ENCODE measurements at places on chromosomes 3 and 15. TPM values are rescaled to one million over a fixed set of nuclear protein-coding genes. Genes with fewer than 3 reads are reported as not detected.

- no peak overlapping the region for H3K4me3 ChIP-seq
- no peaks in the 10 kb centered on the region for H3K36me3 ChIP-seq
- no peak overlapping the region for H3K27ac ChIP-seq
- H3K4me1 ChIP-seq: no peaks in the 10 kb centered on the region
Measured at GRCh38 chr3:59469948-59470723, 420.3 kb upstream of the CFAP20DC start.

DNA sequence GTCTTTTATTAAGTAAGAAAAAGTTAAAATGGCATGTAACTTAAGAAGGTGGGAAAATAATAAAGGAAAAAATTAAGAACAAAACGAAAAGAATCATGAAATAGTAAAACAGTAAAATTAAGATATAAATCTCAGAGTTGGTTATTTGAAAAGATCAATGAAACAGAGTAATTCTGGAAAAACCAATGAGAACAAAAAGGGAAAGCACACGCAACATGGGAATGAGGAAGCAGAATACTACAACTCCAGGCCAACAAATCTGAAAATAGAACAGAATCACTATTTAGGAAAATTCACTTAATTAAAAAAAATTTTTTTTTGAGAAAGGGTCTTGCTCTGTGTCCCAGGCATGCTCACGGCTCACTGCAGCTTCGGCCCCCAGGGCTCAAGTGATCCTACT is 30.7 kb downstream of the WHAMM start:
- H3K4me3 ChIP-seq: no peak overlapping the region
- H3K4me1 ChIP-seq: no peaks in the 10 kb centered on the region
- no peaks in the 10 kb centered on the region for H3K27me3 ChIP-seq
- no peak overlapping the region for H3K27ac ChIP-seq
- DNase-seq: no peak

The C15orf61 gene
- total RNA-seq: 7.4 TPM

The PRSS50 gene
- total RNA-seq: 0.20 TPM

DNA sequence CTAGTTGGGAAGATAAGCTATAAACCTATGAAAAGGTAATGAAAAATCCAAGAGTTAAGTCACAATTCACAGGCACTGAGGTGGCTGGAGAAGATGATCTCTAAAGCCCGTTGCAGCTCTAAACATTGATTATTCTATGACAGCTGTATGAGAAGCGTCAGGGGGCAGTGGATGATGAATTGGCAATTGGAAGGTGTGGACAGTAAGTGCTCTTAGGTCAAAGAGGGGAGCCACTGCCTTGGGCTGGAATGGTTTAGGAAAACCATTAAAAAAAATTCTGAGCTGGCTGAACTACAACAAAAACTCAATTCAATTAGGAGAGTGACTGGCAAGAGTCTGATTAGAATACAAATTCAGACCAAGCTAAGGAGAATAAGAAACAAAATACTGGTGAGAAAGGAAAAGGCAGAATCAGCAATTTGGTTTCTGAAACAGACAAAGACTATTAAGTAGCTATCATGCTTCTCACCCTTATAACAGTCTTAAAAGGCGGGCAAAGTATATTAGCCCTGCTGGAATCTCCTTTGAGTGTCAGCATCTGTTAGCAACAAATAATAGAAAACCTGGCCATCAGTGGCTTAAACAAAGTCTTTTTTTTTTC is 8.8 kb upstream of the NMD3 start:
- no peak for DNase-seq
- no peak overlapping the region for H3K27ac ChIP-seq
- no peak overlapping the region for H3K4me3 ChIP-seq
- no peaks in the 10 kb centered on the region for H3K36me3 ChIP-seq

DNA sequence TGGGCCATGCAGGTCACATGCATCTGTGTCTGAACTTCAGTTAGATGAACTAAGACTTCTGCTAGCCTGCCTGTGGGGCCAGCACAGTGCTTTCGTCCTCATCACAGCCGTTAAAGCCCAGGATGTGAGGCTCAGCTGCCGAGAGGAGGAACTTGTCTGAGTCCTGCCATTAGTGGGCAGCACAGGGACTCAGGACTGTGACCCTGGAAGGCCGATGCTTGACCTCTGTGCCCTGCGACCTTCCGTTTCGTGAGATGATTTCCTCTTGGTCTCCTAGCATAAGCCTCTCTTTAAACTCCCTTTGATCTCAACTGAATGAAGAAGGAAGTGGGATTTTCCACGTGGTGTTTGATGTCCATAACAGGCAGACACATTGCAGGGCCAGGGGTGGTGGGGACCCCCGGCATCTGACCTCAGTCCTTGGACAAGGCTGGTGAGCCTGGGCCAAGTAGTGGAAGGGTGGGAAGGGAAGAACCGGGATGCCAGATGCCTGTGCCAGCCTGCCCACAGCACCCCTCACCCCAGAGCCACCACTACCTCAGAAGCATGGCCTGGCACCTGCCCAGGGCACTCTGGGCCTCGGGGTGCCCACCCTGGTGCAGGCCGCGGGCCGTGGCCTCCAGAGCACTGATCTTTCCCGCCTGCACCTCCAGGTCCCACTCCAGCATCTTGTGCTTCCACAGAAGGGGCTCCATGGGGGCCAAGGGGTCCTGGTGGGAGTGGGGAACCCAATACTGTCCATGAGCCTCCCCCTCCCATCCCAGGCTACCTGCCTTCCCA is 21.6 kb downstream of the PLA2G4B start:
- no peaks in the 10 kb centered on the region for H3K4me1 ChIP-seq
- no peaks in the 10 kb centered on the region for H3K36me3 ChIP-seq
- no peak overlapping the region for H3K27ac ChIP-seq
- DNase-seq: no peak

GRCh38 chr3:122247825-122248185 is 64.3 kb downstream of the CASR start:
- no peak overlapping the region for H3K4me3 ChIP-seq
- no peak overlapping the region for H3K27ac ChIP-seq
- no peaks in the 10 kb centered on the region for H3K4me1 ChIP-seq
- no peaks in the 10 kb centered on the region for H3K27me3 ChIP-seq
- DNase-seq: no peak
- H3K36me3 ChIP-seq: no peaks in the 10 kb centered on the region

- no peak for DNase-seq
- no peak overlapping the region for H3K4me3 ChIP-seq
- no peaks in the 10 kb centered on the region for H3K4me1 ChIP-seq
- H3K27ac ChIP-seq: no peak overlapping the region
- H3K27me3 ChIP-seq: no peaks in the 10 kb centered on the region
Measured at GRCh38 chr3:146498002-146498736, 28.8 kb upstream of the PLSCR2 start.

The GRAMD2A gene
- total RNA-seq: 27.4 TPM

DNA sequence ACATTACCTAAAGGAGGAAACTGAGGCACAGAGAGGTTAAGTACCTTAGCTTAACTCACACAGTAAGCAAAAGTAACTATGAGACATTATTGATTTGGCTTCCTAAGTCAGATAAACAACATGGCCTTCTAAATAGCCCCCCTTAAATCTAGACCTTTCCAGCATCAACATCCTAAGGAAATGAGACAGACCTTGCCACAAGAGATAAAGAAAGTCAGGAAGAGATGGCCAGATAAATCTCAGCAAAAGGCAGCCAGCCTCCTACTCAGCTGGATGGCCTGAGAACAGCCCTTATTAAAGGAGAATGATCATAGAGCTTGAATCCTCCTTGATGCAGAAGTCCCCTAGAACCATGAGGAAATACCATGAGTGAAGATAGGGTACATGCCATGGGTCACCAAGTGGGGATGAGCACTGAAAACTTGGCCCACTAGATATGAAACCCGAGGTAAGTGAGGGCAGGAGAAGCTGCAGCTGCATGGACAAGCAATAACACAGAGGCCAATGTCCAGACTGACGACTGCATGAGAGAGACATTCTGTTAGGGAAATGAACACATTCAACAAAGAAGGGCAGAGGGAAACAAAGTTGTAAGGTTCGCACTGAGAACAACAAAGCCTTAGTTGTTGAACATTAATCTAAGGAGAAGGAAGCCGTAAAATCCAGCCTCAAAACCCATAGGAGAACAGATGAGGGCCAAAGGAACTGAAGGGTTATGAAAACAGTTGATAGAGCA is 69.6 kb downstream of the ZIC4 start:
- no peak for DNase-seq
- no peaks in the 10 kb centered on the region for H3K4me1 ChIP-seq
- no peak overlapping the region for H3K4me3 ChIP-seq

- no peaks in the 10 kb centered on the region for H3K27me3 ChIP-seq
- H3K4me1 ChIP-seq: peaks cover 41% of the 10 kb centered on the region
- peaks cover under 1% of the 10 kb centered on the region for H3K36me3 ChIP-seq
- peak; percentile 74 for DNase-seq
Measured at GRCh38 chr3:42652611-42653302, 740 bp upstream of the ZBTB47 start.

- H3K36me3 ChIP-seq: no peaks in the 10 kb centered on the region
- H3K27ac ChIP-seq: peak overlapping the region; percentile 84
- peak overlapping the region; percentile 59 for H3K4me3 ChIP-seq
Measured at GRCh38 chr3:105368566-105369499, 2.1 kb downstream of the ALCAM start.

DNA sequence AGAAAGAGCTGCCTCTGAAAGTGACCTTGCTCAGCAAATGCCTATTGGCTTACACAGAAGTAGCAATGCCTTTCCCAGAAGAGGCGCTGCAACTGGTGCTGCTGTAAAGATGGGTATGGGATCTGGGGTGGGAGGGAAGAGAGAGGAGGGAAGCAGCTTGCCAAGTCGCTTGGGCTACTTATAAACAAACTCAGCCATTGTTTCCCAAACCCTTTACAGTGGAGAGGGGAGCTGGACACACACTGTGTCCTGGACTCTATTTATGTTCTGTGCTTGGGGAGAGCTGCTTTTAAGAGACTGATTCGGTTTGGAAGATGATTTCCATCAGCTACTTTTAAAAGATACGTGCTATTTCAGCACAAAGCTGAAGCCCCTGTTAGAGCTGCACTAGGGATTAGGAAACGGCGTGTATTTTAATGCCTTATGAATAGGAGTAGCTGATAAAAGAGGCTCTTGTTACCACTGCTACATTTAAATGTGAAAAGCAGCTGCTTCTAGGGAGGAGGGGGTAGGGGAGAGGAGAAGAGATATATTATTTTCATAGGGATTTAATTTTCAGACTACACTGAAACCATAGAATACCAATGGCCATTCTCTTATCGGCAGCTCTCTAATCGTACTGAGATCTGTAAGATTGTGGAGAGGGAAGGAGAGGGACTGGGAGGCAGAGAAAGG is 440.6 kb downstream of the MCTP2 start:
- H3K4me3 ChIP-seq: no peak overlapping the region
- H3K36me3 ChIP-seq: no peaks in the 10 kb centered on the region
- peaks cover 3% of the 10 kb centered on the region for H3K27me3 ChIP-seq

The TTLL13 gene
- not detected for total RNA-seq

The GABRB3 gene
- 3.2 TPM for total RNA-seq

DNA sequence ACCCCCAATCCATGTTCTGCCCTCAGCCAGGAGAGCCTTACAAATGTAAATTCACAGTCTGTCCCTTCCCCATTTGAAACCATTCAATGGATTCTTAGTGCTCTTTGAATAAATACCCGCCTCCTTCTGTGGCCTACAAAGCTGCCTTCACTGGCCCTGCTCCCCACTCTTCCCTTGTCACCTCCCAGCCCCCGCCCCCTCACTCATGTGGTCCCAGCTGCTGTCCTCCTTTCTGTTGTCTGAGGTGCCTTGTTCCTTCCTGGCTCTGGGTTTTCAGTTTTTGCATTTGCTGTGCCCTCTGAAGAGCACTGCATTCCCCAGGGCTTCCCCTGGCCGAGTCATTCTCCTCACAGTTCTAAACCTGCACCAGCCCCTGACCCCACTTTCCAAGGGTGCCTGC is 3.2 kb downstream of the EFCAB12 start:
- no peak overlapping the region for H3K4me3 ChIP-seq
- peak; percentile 50 for DNase-seq
- H3K27me3 ChIP-seq: no peaks in the 10 kb centered on the region
- H3K27ac ChIP-seq: no peak overlapping the region
- peaks cover 15% of the 10 kb centered on the region for H3K4me1 ChIP-seq

DNA sequence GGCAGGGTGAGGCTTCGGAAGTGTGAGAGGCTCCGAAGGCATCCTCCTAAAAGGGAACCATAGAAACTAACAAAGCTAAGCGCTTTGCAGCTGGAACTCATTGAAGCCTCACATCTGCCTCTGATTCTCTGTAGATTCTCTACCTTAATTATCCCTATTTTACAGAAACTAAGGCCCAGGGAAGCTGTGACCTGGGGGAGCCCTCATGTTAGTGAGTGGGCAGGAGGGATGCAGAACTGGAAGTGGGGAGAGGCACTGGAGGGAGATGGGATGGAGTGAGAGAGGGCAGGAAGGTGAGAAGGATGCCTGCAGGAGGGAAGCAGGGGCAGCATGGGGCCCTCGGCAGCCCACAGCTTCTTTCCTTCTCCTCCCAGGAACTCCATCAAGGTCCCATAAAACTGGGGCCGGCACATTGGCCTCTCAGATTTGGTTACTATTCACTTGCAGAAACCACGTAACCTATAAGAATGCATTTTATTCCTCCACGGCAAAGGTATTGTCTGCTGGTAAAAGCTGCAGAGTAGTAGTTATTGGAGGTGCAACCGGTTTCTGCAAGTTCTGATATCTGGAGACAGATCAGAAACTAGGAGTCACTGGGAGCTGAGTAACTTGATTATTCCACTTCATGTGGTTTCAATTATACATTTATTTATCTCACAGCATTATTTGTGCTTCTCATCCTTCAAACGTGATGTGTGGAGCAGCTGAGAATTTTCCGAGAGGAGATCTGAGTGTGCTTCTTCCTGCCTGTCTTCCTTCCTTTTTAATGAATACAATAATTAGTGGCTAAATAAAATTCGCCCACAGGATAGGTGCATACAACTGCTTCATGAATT is 24.0 kb upstream of the CHCHD6 start:
- no peak overlapping the region for H3K27ac ChIP-seq
- no peaks in the 10 kb centered on the region for H3K36me3 ChIP-seq
- H3K4me1 ChIP-seq: peaks cover 4% of the 10 kb centered on the region

The GABRA5 gene
- total RNA-seq: not detected

GRCh38 chr3:155185631-155186071 is 105.5 kb downstream of the MME start:
- no peaks in the 10 kb centered on the region for H3K36me3 ChIP-seq
- no peak overlapping the region for H3K27ac ChIP-seq
- no peak overlapping the region for H3K4me3 ChIP-seq
- no peak for DNase-seq
- no peaks in the 10 kb centered on the region for H3K27me3 ChIP-seq

GRCh38 chr3:81315030-81315429 is 446.4 kb downstream of the GBE1 start:
- H3K27me3 ChIP-seq: no peaks in the 10 kb centered on the region
- no peak overlapping the region for H3K4me3 ChIP-seq
- no peaks in the 10 kb centered on the region for H3K4me1 ChIP-seq
- DNase-seq: no peak
- H3K27ac ChIP-seq: no peak overlapping the region
- H3K36me3 ChIP-seq: no peaks in the 10 kb centered on the region

The GCHFR gene
- total RNA-seq: 55.2 TPM

The MORC1 gene
- total RNA-seq: not detected

DNA sequence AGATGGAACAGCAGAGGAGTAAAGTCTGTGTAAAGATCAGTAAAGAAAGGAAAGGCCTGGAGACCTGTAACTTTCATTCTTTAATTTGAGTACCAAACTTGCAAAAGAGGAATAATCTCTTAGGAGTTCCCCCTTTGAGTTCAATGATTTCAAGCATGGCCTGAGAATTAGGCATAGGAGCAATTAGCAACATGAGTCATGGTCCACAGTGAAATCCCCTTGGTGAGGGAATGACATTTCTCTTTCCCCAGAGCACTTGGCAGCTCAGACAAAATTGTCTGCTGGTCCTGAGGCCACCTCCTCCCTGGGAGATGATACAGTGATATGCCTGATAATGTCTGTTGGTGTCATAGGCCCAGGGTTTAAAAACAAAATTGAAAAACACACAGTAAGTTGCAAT is 81.4 kb upstream of the CRBN start:
- no peaks in the 10 kb centered on the region for H3K36me3 ChIP-seq
- DNase-seq: no peak
- no peak overlapping the region for H3K4me3 ChIP-seq
- no peak overlapping the region for H3K27ac ChIP-seq
- no peaks in the 10 kb centered on the region for H3K4me1 ChIP-seq
- H3K27me3 ChIP-seq: no peaks in the 10 kb centered on the region

Measured in upper lobe of right lung (tissue), 1 donor.